ENCODE measurements at places on chromosomes 7 and 10.

DNA sequence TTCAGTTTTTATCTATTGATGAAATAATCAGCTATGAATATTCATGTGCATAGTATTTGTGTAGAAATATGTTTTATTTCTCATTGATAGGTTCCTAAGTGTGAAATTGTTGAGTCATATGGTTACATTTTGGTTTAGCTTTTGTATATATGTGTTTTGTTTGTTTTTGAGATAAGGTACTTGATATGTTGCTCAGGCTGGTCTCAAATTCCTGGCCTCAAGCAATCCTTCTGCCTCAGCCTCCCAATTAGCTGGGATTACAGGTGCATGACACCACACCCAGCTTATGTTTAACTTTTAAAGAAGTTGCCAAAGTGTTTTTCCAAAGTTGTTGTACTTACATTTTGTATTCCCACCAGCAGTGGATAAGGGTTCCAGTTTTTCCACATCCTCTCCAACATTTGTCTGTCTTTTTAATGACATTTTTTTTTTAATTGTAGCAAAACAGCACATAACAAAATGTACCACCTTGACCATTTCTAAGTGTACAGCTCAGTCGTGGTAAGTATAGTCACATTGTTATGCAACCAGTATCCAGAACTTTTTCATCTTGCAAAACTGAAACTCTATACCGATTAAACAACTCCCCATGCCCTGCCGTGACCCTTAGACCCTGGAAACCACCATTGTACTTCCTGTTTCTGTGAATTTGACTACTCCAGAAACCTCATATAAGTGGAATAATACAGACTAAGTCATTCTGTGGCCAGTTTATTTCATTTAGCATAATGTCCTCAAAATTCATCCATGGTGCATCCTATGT, 12.6 kb upstream of the UBE2D1 start:
- no peak for DNase-seq

- no peak for DNase-seq
These were observed 124.7 kb upstream of the CTBP2 start for GRCh38 chr10:125284875-125285597.

DNA sequence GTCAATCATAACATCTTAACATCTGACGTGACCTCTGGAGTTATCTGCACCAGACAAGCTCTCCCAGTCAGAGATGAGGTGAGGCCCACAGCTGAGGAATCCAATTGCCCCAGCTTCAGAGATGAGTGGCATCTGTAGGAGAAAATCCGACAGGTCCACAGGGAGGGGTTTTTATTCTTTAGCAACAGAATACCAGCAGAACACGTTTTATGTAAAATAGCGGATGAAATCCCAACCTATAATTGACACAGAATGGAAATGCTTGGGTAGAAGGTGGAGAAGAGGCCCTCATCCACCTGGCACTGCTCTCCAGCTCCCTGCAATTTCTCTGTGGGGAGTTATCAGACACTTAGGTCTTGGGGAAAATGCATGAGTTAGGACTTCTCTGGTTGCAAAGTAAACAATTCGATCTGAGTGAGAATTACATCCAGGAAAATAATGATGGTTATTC, 144.2 kb upstream of the NRP1 start:
- DNase-seq, result no peak

GRCh38 chr7:5636914-5637313, 144.5 kb downstream of the RNF216 start:
- DNase-seq, result no peak

GRCh38 chr7:50284296-50284695, 20.2 kb upstream of the IKZF1 start:
- DNase-seq, result no peak

DNA sequence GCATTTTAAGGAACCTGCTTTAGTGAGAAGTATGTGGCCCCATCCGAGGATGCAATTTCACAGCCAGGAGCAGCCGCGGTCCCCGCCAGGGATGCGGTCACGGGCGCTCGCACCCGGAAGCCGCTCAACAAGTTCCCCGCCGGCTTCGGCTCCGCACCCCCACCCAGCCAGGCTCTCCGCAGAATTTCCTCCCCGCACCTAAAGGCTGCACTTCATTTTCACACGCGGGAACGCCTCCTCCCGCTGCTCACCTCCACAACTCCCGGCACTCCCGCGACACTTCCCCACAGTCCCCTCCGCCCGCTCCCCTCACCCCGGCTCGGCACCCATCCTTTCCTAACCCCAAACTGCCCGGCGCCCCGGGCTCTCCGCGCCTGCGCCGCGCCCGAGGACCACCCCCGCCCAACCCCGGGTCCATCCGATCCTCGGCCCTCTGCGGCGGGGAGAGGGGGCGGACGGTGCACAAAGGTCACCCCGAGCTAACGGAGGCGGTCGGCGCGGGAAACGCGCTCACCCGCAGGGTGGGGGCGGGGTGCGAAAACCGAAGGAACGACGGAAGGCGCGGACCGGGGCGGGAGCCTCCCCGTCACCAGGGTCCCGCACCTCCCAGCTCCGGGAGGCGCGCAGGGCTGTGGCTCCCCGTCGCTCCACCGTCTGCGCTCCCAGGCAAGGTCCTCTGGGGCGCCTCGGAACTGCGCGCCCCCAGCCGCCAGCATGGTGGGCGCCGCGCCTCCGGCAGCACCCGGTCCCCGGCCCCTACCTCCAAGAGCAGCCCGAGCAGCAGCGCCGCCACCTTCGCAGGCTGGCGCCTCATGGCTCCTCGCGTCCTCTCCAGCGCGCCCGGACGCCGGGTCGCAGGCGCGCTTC, 558 bp downstream of the VOPP1 start:
- peak; percentile 60 for DNase-seq

DNA sequence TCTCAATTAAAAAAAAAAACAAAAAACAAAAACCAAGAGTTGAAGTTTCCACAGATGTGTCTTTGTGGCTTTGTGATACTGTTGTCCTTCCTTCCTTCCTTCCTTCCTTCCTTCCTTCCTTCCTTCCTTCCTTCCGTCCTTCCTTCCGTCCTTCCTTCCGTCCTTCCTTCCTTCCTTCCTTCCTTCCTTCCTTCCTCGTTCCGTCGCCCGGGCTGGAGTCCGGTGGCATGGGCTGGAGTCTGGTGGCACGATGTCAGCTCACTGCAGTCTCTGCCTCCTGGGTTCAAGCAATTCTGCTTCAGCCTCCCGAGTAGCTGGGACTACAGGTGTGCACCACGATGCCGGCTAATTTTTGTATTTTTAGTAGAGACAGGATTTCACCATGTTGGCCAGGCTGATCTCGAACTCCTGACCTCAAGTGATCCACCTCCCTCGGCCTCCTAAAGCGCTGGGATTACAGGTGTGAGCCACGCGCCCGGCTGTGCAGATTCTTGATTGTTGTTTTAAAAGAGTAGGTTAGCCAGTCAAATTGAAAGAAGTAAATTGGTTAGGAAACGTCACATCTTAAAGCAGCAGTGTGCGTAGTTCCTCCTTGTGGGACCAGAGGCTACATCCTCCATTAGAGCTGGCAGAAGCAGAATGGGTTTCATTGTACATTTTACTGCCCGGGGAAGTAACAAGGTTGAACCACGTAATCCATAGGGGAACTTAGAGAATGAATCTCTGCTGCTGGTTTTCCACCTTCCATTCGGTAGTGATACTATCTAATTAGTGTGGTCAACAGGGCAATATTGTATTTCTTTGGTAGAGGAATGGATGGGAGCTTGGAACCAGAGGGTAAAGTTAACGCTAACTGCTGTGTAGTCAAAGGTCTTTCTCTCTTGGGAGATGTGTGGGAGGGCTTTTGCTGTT, 20.6 kb downstream of the DNAJB6 start:
- DNase-seq, result no peak

DNA sequence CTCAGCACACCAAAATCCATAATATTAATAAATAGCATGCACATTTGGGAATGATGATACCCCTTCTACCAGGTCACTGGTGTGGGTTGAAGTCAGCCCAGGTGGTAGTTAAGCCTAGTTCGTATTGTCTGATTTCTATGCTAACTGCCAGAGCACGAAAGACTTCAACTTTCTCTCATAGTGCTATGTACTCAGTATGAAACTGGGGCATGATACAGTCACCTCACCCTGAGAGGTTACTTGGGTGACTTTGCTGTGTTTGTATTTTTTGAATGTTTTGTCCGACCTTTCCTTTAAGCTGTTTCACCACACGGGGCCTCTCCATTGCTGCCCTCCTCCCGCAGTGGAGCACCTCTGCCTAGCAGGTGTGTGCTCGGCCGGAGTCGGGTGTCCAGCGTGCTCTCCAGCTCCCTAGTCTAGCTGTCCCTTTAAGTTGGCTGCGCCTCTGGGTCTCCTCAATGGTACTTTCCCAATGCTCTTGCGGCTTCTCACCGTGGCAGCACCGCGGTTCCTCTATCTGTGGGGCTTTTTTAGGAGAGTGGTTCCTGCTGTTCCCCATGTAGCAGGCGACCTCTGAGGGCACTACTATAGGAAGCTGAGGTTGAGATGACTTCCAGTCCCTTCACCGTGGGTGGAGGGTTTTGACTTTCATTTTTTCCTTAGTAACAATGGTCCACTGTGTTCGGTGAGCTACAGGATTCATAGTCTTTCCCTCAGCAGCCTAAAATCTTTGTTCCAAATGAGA, 524.0 kb upstream of the PFKP start:
- DNase-seq, result no peak

DNA sequence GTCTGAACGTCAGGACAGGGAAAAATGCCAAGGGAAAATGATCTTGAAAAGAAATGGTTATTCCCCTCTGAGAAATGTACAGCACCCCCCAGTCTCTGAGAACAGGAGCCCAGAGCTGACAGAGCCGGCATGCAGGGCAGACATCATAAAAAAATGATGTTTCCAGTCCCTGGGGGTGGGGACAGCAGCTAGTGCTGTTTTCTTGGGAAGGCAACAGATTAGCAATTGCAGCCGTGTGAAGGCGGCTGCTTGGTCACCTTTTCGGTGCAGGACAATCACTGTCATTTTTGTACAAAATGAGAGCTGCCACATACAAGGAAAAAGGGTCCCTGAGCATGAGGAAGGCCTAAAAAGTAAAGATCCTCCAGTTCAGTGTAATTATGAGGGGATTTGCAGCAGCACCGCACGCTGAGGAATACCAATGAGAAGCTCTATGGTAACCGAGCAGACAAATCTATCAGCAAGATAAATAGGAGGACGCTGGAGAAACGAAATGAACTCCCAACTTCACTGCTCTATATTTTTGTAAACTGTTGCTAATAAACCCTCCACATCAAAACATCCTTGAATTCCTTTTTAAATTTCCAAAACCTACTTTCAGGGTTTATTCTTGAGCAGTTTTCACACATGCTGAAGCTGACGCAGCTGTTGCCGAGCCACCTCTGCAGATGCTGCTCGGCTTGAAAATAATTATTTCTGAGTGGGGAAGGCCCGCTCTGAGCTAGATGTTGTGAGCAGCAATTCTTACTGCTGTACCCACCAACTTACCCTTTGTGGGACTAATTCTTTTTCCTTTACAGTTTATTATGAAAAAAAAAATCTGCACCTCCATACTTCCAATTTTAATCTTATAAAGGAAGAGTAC, 98.2 kb upstream of the NEBL start:
- no peak for DNase-seq
